ENCODE measurements at places on chromosomes 1 and 21. TPM values are rescaled to one million over a fixed set of nuclear protein-coding genes. Genes with fewer than 3 reads are reported as not detected.

TMPRSS15 gene
- not detected for total RNA-seq

CENPF gene
- 3.4 TPM for total RNA-seq

DCST1 gene
- not detected for total RNA-seq

AGT gene
- 2.9 TPM for total RNA-seq

C2CD4D gene
- total RNA-seq, result 0.26 TPM

TSPAN2 gene
- total RNA-seq, result 10.6 TPM

DNA sequence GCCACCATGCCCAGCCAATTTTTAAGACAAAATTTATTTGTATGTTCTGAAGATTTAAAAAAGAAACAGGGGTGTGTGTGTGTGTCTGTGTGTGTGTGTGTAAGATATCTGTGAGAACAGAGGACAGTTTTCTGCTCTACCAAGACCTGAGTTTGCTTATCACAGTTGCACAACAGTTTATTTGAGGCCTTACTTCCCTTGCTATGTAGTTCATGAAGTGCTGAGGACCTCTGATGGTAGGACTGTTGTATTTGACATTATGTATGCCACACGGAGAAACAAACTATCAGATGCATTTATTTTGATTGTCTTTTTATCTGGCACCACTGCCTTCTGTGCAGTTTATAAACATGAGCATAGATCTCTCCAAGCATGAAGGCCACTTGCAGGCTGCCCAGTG, 355.2 kb downstream of the PBX1 start:
- no peak for DNase-seq

DNA sequence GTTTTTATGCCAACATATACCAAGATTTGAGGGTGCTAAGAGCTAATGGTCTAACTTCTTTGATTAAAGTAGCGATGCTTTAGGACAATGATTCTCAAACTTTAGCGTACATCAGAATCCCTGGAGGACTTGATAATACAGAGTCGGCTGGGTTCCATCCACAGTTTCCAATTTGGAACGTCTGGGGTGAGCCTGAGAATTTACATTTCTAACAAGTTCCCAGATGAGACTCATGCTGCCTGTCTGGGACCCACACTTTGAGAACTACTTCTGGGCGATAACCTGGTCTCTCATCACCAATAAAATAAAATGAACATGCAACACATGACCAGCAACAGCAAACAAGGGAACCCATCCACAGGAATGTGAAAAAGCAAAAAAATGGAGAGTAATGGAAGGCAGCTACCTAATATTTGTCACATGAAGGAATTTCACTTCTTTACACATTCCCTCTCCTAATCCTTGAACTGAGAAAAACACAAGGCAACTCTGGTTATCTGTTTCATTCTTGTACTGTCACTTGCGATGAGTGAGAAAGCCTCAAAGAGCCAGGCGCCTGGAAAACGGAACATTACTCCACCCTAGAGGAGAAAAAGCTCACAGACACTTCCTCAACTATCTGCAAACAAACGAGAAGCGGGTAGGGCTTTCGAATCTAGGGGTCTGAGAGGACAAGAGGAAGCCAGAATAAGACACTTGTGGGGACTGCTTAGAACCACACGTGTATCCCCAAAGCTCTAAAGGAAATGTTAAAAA, 14.0 kb downstream of the HSF2BP start:
- peak; percentile 62 for DNase-seq

GRCh38 chr1:5373281-5373680, 618.9 kb downstream of the NPHP4 start:
- DNase-seq, result no peak

DNA sequence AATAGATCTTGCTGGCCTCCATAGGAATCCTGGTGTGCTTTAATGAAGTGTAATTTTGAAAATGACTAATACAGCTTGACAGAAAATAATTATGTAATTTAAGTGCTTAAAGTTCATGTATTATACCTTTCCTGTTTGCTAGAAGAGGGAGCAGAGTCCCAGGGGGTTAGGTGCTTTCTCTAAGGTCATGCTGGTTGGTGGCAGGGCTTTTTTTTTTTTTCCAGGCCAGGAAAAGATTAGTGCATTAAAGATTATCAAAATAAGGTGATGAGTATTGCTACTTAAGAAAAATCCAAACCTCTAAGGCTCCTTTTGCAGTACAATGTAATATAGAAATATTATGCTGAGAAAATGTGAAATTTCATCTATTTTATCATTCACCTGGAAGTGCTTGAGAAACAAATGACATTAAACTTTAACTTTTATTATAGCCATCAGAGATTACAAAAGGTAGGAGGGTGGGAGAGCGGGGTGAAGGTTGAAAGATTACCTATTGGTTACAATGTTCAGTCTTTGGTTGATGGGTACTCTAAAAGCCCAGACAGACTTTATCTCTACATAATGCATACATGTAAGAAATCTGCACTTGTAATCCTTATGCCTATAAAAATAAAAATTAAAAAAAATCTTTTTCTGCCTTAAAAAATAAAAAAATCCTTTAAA, 110.8 kb downstream of the RABGAP1L start:
- no peak for DNase-seq

DNA sequence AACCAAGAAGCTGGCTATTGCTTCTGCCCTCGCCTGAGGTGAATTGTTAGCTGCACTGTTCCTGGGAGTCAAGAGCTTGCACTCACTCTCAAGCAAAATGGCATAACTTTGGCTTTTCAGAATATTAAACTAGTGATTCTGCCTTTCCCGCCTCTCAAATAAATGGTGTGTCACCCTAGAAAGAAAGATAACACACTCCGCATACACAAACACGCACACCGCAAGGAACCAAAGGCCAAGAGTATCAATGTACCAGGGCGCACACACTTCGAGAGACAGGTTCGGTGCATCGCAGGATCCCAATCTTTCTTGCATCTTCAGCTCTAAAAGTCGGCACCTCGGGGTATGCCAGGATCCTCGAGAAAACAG, 470 bp upstream of the RTCA start:
- DNase-seq, result no peak

- no peak for DNase-seq
Observed at GRCh38 chr1:39129514-39129913, 75.0 kb upstream of the MACF1 start.

- DNase-seq, result no peak
Observed at GRCh38 chr1:204588826-204589225, 72.6 kb downstream of the MDM4 start.

- DNase-seq, result no peak
Observed at GRCh38 chr1:109668123-109668775, 392 bp downstream of the GSTM2 start.

DNA sequence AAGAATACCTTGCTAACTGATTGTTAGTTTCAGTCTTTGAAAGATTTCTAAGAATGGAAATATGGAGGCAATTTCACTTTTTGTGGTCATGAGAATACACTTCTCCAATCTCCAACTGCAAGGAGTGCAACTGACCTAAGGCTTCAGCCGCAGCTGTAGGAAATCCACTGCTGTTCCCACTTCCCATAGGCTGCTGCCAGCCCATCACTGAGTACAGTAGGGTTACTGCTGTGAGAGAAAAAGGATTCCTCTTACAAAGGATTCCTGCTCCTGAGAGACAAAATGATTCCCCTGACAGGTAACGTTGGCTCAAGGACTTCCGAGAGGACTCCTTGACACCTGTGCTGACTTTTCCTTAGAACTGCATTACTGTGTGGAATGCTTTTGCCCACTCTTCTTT, 87.4 kb downstream of the ADGRL4 start:
- DNase-seq, result no peak

DNA sequence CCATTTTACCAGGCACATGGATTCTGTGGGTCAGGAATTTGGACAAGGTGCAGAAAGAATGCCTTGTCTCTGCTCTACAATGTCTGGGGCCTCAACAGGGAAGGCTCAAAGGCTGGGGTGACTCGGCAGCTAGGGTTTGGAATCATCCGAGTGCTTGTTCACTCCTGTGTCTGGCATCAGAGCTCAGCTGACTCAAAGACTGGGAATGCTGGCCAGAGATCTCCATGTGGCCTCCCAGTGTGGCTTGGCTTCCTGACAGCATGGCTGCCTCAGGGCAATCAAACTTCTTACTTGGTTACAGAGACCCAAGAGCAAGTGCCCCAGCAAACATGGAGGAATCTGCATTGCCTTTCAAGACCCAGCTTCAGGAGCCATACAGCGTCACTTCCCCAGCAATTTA, 110.5 kb downstream of the TOMM20 start:
- DNase-seq, result no peak

DNA sequence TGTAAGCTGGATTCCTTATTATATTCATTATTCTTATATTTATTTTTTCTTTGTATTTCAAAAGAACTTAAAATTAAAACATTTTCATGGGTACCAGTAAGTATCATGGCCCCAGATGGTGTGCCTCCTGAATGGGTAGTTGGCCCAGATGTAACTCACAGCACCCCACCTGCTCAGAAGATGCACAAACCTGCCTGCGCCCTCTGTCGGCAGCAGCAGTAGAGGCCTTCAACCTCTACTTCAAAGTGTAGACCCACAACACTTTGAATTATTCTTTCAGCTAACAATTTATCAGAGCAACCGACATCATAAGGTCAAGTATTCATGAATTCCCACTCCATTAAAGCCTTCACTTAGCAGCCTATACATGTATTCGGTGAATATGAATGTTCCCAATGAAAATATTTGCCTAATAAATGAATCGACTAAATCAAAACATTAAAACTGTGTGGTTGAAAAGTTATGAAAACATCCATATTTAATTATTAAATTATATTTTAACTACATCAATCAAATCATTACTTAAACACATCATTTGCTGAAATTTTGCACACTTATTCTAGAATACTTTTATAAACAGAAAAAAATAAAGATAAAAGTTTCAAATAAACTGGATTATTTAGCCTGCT, 25.4 kb downstream of the PIGM start:
- DNase-seq, result peak; percentile 68

DNA sequence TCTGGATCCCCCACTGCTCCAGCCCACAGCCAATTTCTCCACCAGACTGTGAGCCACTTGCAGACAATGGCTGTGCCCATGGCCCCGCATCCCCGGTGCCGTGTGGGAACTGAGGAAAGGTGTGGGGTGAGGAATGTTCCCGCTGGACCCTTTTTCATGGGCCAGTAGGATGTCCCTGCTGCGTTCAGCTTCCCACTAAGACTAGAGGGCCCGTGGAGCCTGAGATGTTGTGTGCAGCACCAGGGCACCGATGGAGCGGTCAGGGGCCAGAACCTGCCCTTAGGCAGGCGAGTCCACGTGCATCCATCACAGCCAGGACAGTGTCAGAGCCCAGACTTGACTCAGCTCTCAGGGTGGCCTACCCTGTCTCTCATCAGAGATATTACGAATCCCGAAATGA, 105.7 kb upstream of the COL6A1 start:
- no peak for DNase-seq

DNA sequence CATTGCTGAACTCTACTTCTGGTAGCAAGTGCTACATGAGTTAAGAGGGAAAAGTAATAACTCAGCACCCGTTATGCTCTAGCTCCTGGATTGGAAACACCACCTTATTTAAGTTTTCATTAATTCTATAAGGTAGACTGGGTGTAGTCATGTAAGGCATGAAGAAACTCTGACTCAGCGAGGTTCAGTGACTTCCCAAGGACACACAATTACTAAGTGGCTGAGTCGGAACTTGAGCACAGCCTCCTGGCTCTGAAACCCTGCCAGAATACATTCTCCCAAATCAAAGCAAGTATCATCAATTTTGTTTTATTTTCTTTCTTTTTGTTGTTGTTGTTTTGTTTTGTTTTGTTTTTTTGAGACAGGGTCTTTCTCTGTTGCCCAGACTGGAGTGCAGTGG, 29.1 kb upstream of the SCCPDH start:
- DNase-seq, result no peak

DNA sequence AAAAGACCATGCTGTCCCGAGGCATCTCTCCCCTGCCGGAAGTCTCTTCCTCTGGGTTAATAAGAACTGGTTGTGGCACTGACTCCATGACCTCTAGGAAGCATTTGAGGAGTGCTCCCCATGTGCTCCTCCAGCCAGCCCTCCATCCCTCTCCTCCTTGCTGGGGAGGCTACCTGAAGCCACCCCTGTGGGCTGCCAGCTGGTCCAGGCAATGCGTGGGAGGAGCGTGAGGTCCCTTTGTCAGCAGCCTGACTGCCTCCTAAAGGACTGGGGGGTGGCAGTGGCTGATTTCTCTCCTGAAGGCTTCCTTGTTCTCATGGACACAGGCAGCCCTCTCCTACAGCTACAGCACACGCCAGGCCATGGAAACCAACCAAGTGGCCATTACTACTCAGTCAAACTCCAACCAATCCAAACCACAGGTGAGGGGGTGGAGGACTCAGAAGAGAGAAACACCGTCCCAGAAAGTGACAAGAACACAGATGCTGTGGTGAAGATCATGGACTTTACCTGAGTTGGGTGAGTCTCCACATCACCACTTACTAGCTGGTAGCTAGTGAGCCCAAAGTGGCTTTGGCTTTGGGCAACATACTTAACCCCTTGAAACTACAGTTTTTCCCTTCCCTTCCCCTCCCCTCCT, 35.2 kb downstream of the NENF start:
- no peak for DNase-seq

- no peak for DNase-seq
Observed at GRCh38 chr1:234732260-234732659, 122.3 kb upstream of the IRF2BP2 start.

- DNase-seq, result no peak
Observed at GRCh38 chr1:183267646-183268431, 81.8 kb downstream of the LAMC2 start.

DNA sequence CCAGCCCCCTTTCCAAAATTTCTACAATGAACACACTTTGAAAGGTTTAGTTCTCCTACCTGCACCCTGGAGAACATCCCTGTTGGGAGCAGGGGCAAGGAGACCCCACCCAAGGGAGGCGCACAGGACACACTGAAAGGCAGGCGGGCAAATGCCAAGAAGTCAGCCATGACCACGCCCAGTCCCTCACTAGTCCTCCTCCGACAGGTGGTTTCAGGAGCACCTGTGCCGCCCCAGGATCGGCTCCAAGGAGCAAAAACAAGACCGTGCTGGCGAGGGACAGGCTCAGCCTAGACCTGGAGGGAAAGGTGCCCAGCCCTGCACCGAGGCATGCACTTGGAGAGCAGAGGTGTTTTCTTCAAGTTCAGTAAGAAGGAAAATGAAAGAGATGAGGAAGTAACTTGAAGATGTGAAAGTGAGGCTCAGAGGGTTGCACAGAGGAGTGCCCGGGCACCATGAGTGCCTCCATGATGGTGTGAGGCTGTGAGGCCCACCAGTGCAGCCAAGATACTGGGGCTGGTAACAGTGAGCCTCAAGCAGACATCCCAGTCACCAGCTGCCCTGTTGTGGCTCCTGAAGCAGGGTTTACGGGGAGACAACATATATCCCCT, 19.6 kb upstream of the NADK start:
- no peak for DNase-seq

DNA sequence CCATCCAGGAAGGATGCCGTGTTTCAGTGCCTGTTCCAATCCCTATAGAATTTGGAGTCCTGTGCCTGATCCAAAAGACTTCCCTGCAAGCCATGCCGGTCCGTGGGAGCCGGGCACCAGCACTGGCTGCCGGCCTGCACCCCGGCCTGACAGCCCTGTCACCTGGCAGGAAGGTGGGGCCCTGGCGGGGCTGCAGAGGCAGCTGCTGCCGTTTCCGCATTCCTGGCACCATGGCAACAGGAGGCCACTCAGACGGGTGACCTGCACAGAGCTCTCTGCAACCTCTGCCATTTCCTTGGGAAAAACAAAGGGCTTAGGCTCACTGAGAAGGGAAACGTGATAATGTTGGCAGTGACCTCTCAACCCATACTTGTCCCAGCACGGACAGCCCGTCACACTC, 63.2 kb upstream of the TMEM51 start:
- DNase-seq, result peak; percentile 95

Data from left lung (tissue), 14 donors.